ENCODE measurements at places on chromosomes 7 and 10.

DNA sequence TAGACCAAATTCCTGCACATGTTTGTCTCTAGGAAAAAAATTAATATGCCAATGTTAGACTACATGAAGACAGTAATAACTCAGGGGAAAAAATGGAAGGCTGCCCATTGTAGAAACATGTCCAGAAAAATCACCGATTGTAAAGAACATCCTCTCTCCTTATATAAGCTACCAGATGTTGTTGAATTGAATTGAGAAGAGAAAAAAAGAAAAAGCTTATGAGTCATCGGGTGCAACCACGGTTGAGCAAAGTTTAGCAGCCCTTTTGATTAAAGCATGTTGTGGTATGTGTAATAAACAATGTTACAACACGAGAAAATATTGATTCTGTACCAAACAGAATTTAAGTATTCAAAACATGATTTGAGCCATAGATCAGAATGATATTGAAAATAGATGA lies 102.3 kb upstream of the ARHGAP21 start:
- DNase-seq: peak; percentile 45

GRCh38 chr10:103876155-103876554 lies 20.8 kb upstream of the SH3PXD2A start:
- no peak for DNase-seq

- no peak for DNase-seq
Measured at GRCh38 chr7:99046722-99047121, 97.2 kb downstream of the SMURF1 start.

DNA sequence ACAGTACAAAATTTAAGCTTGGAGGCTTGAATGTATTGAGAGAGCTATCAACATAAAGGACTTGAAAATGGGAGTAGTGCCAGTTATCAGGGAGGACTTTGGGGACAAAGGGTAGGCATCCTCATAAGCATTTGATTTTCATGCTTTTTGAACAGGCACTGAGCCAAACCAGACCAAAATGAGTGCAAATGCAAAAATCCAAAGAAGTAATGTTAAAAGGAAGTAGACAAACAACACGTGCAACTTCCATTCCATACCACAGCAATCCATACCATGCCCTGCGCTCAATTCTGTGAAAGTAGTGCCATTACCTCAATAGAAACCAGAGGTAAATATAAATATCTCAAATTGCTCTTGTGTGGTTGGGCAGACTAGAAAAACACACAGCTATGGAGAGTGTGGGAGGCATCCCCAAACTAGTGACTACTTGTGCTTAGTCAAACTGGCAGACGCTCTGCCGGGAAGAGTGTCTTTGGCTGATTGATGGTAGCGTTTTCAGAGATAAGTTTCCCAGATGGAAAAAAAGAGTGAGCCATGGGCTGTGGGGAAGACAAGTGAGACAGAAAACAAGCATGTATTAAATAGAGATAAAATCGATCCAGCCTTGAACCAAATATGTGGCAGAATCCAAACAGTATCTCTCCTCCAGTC lies 161.5 kb downstream of the CREB5 start:
- no peak for DNase-seq

DNA sequence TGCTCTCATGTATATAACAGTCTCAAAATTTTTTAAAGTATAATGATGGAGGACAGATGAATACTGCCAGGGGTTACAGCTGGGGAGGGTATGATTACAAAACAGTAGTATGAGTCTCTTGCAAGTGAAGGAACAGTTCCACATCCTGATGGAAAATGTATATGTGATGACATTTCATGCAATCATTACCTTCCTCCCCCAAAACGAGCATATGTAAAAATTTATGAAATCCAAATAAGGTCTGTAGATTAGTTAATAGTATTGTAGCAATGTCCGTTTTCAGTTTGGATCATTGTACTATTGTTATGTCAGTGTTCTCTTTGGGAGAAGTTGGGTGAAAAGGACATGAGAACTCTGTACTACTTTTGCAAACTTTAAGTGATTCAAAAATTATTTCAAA lies 38.0 kb downstream of the DRGX start:
- no peak for DNase-seq

DNA sequence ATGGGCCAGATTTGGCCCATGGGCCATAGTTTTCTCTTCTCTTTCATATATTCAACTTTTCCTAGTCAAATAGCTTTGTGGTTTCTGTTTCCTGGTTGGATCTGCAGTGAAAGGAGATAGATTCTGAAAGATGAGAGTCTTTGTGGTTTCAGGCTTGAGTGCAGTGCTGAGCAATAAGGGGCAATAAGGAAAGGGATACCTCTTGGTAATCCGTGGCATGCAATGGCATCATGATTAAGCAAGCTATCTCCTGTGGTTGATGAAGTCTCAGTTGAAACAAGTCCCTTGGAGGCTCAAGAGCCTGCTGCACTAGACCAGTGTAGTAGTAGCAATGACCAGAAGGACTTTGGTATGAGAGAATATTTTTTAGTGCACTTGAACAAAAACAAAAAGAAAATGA lies 187.7 kb upstream of the CNTNAP2 start:
- DNase-seq: no peak

GRCh38 chr10:60358282-60358681 lies 31.4 kb downstream of the ANK3 start:
- DNase-seq: no peak

DNA sequence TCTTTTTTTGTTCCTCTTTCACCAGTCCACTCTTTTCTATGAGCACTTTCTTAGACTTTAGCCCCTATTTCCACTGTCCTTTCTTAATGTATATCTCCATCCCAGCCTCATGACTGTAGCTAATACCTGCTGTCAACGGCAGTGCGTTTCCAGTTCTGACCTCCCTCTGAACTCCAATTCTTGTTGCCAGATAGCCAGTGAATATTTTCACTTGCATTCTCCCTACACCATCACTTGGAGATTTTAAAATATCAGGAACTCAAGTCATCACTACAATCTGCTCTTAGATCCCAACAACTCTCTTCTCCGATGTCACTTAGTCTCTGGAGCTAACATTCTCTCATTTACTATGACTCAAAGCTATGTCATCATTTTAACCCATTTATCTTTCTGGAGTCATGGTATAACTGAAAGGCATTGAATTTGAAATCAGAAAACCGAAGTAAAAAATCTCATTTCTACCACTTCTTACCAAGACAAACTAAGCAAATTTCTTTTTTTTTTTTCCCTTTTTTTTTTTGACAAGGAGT lies 5.1 kb upstream of the SLC16A12 start:
- DNase-seq: no peak

DNA sequence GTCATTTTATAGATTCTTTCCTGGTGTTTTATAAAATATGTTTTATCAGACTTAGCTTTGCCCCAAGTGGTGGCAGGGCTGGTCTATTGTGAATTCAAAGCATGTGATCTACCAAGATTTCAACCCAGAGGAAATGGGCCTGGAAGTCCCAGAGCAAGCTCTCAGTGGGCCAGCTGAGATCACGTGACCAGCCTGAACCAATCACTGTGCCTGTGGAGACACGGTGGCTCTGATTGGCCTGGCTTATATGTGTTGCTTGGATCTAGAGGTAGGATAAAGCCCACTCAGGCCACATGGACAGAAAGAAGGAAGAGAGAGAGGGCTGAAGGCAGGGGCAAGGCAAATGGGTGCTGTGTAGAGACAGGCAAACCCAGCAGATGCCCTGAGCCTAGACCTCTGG lies 65.5 kb upstream of the GATA3 start:
- no peak for DNase-seq

- no peak for DNase-seq
Measured at GRCh38 chr10:119919826-119920225, 27.3 kb downstream of the SEC23IP start.

DNA sequence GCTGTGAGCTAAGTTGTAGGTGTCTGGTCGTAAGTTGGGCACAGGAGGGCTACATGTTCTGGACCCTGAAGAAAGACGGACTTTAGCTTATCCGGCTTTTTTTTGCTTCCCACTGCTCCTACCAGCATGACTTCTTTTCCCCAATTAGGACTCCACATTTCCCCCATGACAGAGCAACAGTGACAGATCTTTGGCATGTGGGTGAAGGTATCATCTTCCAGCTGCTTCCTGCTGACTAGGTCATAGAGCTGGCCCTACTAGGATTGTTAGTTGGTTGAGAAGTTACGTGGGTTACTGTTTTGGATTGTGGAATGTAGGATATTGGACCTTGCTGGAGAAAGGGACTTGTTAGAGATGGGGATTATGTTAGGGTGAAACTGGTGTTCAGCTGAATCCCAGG lies 21.4 kb downstream of the LANCL2 start:
- no peak for DNase-seq

GRCh38 chr10:52999258-52999657 lies 226.7 kb upstream of the MBL2 start:
- no peak for DNase-seq

GRCh38 chr10:11334436-11334835 lies 277.0 kb downstream of the USP6NL start:
- no peak for DNase-seq

DNA sequence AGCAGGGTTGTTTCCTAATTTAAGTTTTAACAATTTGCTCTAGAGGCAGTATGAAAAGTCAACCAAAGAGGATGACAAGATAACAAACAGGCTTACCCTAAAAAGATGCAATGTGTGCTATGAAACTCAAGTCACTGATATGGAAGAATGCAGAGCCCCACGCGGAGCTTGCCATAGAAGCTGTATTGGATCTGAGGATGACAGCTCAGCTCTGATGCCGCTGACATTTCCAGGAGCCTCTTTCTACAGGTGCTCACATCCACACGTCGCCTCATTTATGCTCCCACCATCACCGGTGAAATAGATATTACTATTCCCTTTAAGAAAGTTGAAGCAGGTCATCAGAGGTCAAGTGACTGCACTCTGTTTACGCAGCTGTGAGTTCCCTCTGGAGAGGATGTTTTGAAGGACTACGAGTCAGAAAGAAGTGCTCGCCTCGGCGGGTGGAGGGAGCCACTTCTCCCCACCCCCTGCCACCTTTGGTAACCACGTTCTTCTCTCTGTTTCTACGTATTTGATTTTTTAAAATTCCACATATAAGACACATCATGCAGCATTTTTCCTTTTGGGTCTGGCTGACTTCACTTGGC lies 275.4 kb downstream of the GLRX3 start:
- no peak for DNase-seq

- peak; percentile 49 for DNase-seq
Measured at GRCh38 chr7:22001345-22002004, 55.8 kb upstream of the CDCA7L start.

GRCh38 chr10:100790761-100791208 lies 45.4 kb downstream of the PAX2 start:
- no peak for DNase-seq

- DNase-seq: peak; percentile 73
Measured at GRCh38 chr7:76069238-76069638, 21.3 kb downstream of the MDH2 start.

DNA sequence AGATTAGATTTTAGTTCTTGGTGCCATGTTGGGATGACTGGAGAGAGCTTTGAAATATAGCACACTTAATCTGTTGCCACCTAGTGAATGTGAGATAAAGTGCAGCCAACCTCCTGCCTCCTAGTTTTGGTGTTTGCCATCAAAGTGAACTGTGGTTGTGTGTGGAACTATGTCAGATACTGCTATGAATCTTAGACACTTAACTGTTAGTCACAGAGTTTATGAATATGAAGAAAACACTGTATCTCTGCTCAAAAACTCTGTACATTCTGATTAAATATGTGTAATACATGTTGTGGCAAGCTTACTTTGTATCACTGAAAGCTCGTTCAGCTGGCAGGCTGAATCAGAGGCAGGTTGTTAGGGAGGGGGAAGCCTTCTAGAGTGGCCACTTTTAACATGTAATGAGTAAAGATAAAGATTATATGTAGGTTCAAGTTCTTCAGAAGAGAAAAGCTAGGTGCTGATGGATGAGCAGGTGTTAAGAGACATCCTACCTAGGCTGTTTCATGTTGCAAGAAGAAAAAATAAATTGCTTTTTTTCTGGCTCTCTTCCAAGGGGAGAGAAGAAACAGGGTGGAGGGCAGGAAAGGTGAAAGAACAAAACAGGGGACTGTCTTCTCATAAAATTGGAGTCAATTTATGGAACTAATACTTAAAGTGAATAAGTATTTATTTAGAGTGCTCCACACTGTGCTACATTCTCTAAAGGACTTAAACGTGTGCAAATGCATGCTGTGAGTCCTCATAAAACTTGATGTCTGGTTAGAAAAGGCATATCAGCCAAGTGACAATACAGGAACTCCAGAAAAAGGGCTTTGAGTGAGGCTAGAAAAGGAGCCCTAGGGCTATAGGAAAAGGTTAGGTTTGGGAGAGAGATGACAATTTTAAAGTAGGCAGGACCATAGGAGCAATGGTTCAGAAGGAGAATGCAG lies 14.1 kb upstream of the LAMB1 start:
- no peak for DNase-seq

DNA sequence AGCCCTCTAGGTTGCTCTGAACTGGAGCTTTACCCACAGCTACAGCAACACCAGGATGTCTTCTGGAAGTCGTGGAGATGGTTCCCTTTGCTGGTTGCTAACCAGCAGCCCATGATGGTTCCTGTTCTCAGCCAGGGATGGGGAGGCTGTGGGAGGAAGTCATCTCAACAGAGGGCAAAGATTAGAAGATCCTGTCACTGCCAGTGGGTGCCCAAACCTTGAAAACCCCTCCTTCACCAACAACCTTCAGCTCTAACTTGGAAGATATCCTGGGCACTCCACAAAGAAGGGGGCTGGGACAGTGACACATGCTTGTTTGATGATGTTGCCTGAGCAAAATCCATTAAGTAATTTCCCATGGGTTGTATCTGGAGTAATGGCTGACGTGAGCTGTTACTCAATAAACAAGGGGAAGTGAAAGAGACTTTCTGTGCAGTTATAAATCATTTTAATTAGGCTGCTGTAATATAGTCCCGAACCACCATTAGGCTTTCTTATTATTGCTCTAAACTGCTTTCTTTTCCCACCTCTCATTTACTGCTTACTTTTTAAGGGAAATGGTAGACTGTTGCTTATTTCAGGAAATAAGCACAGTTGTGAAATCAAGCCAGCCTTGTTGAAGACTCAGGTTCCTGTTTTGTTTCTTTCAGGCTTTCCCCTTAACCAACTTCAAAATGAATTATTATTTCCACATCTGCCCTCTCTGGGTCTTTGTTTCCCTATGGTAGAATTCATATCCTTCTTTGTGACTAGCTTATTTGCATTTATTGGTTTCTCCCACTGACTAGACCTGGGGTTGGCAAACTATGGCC lies 124.8 kb downstream of the PPP1R17 start:
- peak; percentile 92 for DNase-seq

- DNase-seq: no peak
Measured at GRCh38 chr10:453647-454046, 235.8 kb downstream of the DIP2C start.

- DNase-seq: no peak
Measured at GRCh38 chr10:112360308-112361270, 13.3 kb upstream of the ACSL5 start.

DNA sequence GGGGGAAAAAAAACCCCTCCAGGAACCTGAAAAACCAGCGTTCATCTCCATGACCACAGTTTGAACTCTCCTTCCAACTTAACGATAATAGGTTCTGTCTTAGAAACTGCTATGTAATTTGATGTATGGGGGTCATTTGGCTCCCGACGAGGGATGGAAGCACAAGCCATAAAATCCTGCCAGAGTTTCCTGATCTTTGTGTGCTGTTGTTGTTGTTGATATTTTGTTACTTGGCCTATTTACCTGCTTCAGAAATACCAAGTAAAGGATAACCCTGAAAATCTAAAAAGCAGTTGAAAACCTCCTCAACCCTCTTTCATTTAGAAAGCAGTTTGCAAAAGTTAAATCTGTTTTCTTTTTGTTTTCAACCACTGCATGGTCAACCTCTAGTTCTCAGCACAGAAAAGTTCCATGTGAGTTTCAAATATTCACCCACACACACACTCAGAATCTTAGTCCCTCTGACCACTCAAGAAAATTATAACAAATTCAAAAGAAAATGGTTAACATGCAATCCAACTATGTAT lies 9.3 kb upstream of the HOXA2 start:
- no peak for DNase-seq

- DNase-seq: no peak
Measured at GRCh38 chr10:50622706-50623662, 772 bp downstream of the SGMS1 start.

Data from GM04503 (cell line).